ENCODE measurements at places on chromosomes 4 and X.

- peak; percentile 65 for DNase-seq
These were observed 159.6 kb downstream of the SOWAHB start for GRCh38 chr4:76738086-76738931.

GRCh38 chr4:38315286-38315685 lies 348.7 kb upstream of the KLF3 start:
- no peak for DNase-seq

DNA sequence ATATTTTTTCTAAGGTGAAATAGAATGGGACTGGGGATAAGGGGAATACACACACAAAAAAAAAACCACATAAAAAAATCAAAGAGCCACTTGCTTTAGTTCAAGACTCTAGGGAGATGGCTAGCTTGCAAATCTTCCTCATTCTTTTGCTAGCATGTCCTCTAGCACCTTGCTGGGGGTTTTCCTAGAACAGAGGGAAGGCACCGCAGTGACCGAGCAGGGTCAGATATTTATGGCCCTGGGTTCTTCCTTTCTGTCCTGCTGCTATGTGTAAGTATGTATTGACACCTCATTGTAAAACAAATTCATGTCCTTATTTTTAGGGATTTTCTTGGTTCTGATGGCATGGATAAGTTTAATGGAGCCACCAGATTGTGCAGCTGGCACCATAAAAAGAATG lies 81.2 kb downstream of the SHISA3 start:
- DNase-seq: no peak

DNA sequence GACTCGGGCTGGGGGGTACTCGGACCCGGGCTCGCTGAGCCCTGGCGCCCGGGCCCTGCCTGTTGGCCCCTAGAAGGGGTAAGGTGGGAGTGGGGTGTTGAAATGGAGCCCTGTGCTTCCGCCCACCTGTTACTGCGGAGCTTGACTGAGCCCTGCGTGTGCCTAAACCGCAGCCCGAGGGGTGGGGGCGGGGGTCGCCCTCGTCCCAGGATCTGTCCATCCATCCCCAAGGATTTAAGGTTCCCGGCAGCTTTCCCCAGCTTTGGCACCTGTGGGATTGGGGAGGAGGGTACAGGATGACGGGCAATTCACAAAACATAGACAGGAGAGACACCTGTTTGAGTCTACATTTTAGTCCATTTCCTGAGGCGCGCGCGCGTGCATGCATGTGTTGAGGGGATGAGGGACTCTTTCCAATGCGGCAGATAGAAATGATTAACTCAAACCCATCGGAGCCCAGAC lies 779 bp downstream of the GABRQ start:
- no peak for DNase-seq

DNA sequence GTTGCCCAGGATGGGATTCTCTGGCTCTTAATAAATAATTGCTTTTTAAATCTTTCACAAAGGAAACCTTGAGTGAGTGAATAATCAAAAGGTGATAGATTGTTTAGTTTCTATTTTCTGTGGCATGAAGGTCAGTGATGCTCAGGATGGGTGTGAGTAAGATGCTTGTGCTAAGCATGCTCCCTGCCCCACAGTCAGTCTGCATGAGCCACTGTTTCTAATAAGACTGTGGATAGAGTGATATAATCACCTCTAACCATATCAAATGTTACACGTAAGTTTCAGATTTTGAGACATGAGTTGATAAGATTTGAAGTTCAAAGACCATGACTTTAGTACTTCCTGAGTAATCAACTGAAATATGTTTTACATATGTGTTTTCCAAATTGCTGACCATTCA lies 2.7 kb upstream of the GAGE10 start:
- DNase-seq: no peak

- DNase-seq: no peak
These were observed 162.0 kb upstream of the GATB start for GRCh38 chr4:151922811-151923210.

- DNase-seq: no peak
These were observed 143.5 kb downstream of the HNRNPD start for GRCh38 chr4:82230306-82230705.

- no peak for DNase-seq
These were observed 21.4 kb upstream of the PJA1 start for GRCh38 chrX:69186651-69187050.

GRCh38 chrX:55754861-55755294 lies 37.3 kb downstream of the RRAGB start:
- peak; percentile 5 for DNase-seq

DNA sequence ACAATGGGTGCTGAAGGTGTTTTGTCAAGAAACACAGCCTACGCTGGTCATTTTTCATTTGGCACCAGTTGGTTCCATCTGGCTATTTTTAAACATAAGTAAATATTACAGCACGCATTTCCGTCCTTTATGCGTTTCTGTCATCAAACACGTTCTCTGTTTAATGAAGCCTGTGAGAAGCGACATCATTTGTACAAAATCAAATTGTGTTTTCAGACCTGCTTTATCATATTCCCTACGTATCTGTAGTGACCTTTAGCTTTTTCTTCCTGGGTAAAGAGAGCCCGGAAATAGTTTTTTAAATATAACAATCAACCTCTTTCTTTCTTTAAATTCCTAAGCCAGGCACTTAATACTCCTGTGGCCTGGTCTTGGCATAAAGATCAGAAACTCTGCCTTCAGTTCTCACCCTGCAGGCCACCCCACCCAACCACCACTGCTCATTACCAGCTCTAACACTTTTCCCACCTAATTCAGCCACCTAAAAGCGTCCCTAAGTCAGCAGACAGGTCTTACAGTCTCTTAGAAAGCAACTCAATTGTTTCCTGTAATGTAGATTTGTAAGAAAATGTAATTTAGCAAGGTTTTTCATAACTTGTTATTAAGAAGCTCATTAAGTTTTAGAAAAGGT lies 30.4 kb downstream of the ACSL1 start:
- no peak for DNase-seq

DNA sequence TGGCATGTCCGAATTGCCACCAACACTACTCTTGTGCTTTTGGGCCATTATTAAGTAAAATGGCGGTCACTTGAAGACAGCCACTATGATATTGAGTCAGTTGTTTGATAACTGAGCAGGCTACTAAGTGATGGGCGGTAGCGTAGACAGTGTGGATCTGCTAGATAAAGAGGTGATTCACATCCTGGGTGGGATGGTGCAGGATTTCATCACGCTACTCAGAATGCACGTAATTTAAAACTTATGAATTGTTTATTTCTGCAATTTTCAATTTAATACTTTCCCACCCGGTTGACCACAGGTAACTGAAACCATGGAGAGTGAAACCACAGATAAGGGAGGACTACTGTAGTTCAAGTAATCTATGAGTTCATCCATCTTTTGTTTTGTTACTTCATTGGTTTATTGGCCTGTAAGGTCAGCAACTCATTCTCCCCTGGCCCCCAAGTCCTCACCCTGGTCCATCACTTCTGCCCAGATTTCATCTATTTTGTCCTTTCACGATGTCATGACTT lies 2.9 kb downstream of the ARAF start:
- DNase-seq: no peak

DNA sequence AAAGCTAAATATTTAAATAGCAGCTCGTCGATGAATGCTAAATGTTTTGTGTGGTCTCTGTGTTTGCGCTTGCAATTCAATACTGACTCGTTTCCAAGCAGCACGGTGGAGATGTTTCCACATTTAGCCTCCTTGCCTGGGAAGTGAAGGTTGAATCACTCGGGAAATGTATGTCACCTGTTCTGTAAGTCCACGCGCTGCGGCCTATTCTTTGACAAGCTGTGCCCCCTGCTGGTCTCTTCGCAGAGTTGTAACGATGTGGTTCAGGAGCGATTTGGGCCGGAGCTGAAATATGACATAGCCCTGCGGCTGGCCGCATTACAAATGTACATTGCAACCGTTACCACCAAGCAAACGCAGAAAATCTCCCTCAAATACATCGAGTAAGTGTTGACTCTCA lies 89.6 kb upstream of the PRPS2 start:
- DNase-seq: peak; percentile 50

DNA sequence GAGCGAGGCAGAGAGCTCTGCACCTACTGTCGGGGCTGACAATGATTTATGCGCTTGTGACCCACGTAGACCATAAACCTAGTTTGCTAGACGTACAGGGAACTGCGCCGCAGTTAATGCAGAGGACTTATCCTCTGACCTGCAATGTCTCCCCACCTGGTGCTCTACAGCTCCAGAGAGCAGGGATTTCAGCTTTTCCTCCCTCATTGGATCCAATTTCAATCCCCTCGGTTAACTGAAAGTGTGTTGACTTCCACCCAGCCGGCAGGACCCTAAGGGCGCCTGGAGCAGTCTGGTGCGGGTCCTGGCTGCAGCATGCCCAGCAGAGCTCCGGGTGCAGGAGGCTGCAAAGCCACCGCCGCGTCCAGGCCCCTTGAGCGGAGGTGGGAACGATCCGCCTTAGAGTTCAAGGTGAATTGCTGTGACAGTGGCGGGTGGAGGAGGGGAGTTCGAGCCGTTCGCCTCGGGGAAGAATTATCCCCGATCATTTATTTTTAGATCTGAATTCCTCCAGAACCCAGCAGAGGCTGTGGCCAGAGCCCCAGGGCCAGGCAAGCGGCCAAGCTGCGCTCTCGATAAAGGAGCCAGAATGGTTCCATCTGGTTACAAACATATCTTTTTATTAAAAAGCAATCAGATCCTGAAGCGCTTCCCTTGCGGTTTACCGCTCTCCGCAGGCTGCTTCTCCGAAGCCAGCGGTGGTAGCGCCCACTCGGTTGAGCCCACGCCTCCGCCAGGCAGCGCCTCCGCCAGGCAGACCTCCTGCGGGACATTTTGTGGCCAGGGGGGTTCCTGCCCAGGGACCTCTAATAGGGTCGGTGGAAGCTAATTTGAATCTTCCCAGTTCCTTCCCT lies 66.0 kb downstream of the FBXO8 start:
- DNase-seq: peak; percentile 14

DNA sequence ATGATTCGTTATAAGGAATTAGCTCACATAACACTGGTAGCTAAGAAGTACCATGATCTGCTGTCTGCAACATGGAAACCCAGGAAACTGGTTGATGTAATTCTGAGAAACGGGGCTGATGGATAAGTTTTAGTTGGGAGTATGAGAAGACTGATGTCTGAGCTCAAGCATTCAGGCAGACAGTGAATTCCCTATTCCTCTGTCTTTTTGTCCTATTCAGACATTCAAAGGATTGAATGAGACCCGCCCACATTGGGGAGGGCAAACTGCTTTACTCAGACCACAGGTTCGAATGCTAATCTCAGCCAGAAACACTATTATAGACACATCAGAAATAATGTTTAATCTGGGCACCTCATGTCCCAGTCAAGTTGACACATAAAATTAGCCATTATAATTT lies 515.5 kb downstream of the STPG2 start:
- no peak for DNase-seq

GRCh38 chr4:113049421-113050370 lies at the start of gene ANK2:
ANK2 (plus strand) TSS chr4:113049653; CDS start chr4:113049729, 76 bp downstream.
- DNase-seq: no peak

GRCh38 chr4:177001271-177002175 lies 208.8 kb upstream of the VEGFC start:
- DNase-seq: no peak

DNA sequence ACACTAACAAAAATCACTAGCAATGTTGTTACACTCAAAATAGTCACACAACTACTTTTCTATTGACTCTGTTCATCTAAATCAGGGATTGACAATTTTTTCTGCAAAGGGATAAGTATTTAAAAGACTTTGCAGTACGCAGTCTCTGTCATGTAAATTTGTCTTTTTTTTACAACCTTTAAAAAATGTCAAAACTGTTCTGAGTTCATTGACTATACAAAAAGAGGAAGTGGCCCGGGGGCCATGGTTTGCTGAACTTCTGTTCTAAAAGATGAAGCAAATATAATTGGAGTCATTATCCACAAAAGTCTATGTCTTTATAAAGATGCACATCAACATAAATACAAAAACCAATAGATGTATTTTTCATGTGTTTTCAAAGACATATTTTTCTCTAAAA lies 1310.3 kb downstream of the RPA4 start:
- DNase-seq: no peak

DNA sequence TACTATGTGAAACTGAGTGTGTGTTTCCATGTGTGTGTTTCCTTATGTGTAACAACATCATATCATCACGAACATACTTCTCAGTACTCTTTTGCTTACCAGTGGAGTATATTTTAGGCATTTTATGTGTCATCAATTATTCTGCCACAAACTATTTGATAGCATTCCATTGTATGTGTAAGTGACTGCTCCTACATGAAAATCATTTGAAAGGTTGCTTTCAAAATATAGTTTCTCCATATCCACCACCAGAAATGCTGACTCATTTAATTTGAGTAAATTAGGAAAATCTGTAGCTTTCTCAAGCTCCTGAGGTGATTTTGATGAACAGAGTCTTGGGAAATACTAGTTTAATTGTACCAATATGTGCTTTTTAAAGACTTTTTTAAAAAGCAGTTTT lies 376.2 kb downstream of the PCDH18 start:
- no peak for DNase-seq

DNA sequence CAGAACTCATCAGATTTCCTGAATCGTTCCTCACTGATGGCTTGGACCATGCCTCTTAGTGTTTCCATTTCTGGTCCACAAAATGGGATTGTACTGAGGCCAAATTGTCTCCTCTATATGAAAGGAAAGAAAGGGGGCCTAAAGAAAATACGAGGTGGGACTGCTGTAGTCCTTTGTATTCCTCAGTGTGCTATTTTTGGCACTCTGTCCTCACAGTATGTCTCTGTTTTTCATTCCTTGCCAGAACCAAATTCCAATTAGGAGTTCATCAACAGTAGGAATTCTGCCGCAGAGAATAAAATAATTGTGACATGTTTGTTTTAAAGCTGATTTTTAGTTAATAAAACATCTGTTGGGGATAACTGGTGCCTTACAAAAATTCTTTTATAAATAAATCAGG lies 515.7 kb downstream of the SMARCA1 start:
- DNase-seq: no peak

- peak; percentile 19 for DNase-seq
These were observed 518.0 kb downstream of the TMA16 start for GRCh38 chr4:164012396-164013027.

DNA sequence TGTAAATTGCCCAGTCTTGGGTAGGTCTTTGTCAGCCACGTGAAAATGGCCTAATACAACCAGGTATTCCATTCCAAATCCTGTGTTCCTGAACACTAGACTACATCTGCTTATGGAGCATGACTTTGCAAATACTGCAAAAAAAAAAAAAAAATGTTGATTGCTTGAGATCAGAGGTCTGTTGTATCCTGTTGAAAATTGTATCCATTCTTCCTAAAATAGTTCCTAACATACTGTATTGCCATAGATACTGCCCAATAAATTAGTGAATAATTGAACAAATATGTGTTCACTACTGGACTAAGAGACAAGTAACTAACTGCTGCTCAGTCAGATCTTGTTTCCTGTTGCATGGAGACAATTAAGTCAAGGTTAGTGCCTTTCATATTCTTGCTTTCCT lies 164.3 kb upstream of the PABPC4L start:
- no peak for DNase-seq

DNA sequence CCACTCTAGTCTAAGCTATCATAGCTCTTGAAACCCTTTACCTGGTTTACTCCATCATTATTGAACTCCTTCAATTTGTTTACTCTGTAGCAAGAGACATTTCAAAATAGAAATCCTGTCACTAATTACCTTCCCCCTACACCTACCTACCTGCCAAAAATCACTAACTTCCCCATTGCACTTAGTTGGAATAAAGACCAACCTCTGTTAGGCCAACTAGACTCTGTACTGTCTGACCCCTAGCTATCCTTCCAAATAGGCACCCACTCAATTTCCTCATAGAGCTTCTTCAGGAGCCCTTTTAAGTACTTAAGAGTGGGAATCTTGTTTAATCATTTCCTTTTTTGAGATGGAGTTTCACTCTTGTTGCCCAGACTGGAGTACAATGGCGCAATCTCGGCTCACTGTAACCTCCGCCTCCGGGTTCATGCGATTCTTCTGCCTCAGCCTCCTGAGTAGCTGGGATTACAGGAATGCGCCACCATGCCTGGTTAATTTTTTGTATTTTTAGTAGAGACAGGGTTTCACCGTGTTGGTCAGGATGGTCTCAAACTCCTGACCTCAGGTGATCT lies 8.9 kb upstream of the CDKL2 start:
- no peak for DNase-seq
